OCI-M1 (cell line): ENCODE measurements at places on chromosomes 7 and 10.

DNA sequence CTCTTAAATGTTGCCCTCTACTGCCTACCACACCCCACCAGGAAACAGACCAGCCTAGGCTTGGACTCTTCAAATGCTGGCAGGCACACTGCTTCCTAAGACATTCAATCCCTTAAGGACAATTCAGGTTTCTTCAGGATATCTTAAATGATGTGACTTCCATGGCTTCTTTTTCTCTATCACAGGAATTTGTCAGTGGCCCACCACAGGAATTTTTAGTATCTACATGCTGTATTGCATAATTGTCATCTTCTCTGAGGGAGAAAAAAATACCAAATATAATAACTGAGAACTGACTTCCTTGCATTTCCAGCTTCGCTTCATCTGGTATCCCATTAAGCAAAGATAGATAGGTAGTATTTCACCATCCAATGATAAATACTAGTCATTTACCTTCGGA, 129.3 kb downstream of the WNT2 start:
- no peak for DNase-seq

DNA sequence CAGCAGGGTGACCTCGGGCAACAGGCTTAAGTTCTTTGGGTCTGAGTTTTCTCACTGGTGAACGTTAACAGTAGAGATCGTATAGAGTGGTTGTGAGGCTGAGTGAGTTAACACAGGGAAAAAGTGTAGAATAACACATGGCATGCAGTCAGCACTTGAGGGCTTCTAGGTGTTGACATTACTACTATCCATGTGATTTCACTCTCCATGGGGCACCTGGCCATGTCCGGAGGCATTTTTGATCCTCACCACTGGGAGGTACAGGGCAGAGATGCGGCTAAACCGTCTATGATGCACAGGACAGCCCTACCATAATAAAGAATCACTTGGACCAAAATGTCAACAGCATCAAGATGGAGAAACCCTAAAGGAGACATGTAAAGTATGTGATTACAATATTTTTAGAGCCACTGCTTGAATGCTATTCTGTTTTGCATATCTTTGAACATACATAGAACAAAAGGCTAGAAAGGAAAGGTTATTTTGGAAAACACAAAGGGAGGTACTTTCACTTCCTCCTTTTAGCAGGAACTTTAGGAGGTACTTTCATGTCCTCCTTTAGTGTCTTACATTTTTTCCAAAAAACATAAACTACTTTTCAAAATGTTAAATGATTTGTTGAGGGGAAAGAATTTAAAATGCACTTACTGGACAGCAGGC, 44.3 kb downstream of the NOD1 start:
- no peak for DNase-seq

DNA sequence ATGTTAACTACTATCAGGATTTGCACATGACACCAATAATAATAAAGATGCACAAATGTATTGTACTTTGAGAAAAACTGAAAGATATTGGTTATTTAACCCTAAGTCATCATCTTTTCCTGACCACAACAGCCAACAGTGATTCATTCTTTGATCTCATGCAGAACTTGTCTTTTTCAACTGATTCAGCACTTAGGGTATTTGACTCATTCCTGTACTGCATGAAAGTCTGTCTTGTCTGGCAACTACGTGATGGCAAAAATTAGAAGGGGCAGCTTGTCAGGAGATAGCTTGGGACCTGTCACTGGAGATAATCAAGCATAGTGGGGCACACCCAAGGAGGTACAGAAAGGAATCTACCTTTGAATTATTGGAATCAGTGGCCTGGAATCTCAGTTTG, 77.8 kb upstream of the LRRC17 start:
- DNase-seq: no peak

GRCh38 chr10:34024693-34025425, 690.4 kb upstream of the NRP1 start:
- peak; percentile 9 for DNase-seq

DNA sequence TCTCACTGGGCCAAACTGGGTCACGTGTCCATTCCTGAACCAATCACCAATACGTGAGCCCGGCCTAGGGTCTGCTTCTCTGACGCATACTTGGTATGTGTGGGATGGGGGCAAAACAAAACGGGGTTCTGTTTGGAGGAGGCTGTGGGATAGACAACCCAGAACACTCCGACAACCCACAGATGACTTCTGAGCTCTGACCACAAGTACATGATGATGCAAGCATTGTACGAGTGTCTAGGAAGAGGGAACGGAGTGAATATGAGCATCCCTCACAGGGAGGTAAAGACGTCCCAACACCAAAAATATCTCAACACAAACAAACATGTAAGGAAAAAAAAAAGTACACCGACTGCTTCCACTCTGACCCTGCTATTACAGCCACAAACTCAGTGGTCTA, 5.6 kb downstream of the DAGLB start:
- DNase-seq: no peak

DNA sequence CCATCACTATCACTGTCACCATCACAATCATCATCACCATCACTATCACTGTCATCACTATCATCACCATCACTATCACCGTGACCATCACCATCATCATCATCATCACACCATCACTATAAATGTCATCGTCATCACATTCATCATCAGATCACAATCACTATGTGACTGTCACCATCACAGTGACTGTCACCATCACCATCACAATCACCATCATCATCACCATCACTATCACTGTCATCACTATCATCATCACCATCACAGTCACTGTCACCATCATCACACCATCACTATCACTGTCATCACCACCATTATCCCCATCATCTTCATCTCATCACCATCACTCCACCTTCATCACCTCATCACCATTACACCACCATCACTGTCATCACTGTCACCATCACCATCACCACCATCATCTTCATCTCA, 31.0 kb downstream of the PWWP2B start:
- no peak for DNase-seq

DNA sequence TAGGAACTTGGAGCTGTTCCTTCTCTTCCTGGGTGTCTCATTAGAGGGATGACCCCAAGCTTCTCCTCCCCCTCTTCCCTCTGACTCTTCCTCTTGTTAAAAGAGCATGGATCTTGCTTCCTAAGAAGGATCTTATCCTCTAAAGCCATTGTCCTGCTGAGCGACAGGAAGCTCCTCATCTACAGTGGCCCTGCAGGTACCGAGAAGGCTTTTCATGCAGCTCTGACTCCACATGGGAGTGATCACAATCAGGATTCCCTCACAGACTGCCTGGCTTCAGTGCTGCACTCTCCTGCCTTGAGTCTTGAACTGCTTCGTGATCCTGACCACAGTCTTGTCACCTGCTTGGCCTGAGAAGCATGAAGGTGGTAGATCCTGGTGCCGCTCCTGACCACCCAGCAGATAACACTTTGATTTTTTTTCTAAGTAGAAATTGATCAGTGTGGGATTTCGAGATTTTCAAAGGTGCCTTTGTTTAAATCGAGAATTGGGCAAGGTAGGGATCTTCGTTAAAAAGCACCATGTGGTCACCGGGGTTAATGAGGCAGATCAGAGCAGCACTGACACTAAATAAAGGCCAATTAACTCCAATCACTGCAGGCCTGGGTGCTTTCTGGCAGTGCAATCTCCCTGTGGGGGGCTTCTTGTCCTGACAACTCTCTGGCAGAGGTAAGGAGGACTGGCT, 376.4 kb downstream of the NRG3 start:
- DNase-seq: no peak

- no peak for DNase-seq
Measured at GRCh38 chr10:43419997-43420368, 11.0 kb upstream of the HNRNPF start.
